ENCODE measurements at places on chromosomes 5 and 9.

DNA sequence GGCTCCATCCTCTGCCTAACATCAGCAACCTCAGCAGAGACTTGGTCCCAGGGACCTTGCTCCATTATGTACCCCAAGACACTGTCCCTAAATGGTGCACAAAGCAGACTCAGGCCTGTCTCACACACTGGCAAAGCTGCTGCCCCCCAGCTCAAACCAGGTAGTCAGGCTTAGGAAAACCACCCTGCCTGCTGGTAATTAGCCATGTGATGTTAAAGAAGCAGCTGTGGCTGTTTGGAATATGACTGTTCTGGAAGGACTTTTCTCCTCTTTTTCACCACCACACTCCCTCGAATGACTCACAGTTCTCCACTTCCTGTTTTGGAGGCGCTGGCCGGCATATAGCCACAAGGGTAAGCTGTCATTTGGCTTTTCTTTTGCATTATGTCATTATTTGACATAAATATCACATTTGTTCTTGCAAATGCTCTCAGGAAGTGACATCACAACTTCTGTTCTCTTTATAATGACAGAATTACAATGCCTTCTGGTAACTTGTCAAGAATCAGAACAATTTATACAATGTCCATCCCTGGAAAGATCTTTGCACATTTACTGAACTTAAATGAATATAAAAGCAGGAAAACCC, 113.9 kb downstream of the SUSD1 start:
- peak; percentile 16 for DNase-seq

GRCh38 chr5:173045474-173045873, 10.7 kb upstream of the CREBRF start:
- no peak for DNase-seq

DNA sequence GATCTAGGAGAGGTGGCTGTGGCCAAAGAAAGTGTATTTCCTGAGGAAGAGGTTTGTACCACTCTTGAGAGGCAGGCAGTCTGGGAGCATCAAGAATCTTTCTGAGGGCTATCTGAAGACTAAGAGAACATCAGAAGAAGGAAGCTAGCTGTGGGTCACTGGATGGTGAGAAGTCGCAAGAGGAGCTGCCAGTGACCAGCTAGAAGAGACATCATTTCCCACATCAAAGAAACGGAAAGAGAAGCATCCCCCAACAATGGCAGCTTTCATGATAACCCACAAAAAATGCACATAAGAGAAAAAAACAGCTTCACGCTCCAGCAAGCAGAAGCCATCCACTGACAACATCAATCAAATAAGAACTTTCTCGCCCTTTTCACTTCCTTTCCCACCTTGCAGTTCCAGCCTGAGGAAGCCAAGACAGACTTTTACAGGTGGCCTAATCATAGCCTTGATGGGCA, 25.0 kb upstream of the CEP78 start:
- peak; percentile 45 for DNase-seq

- no peak for DNase-seq
Measured at GRCh38 chr5:72815580-72816283, 729 bp upstream of the TNPO1 start.

- DNase-seq: no peak
Measured at GRCh38 chr9:20701060-20701459, 17.0 kb downstream of the FOCAD start.

DNA sequence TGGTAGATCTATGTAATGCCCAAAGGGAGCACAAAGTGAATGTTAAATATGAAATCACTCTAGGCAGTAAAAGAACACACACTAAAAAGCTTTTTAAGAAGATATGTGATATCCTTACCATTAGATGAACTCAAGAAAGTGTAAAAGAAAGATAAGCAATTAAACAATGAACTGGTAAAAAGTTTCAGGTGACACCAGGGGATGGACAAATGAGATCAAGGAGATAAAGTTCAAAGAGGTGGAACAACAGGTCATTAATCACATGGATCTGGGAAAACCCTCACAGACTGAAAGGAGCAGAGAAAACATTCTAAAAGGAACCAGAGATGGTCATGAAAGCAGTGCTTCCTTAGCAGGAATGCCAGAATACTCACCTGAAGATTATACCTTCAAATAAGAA, 40.7 kb downstream of the LHFPL2 start:
- no peak for DNase-seq

DNA sequence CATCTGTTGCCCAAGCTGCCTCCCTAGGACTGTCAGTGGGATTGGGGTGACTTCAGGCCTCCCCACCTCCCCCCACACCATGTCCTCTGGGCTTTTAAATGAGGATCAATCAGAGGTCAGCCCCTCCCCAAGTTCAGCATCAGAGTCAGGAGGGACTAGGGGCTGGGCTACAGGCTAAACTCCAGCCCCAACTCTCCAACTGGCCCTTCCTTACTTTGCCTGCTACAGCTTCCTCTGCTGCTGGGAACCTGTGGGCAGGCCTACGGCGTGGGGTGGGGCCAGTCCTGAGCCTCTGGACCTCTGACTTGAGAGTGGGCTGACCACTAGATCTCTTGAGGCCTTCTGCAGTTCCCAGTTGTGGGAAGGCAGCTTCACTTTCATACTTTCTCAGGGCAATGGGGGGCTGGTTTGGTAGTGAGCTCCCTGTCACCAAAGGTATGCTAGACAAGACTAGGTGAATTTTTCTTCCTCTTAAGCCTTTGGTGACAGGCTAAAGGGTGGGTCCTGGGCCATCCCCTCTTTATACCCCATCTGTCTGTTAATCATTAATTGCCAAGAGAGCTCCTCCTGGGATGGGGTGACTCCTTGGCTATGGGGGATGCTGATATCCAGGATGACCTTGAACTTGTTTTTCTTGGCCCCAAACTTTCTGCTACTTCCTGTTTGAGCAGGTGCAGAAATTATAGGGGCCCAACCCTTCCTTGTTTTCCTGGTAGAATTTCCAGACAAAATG, 10.8 kb upstream of the DAB2IP start:
- no peak for DNase-seq

- DNase-seq: no peak
Measured at GRCh38 chr5:181173027-181173419, 25.6 kb downstream of the OR2V2 start.

- peak; percentile 73 for DNase-seq
Measured at GRCh38 chr5:75053304-75054133, 1.2 kb upstream of the GCNT4 start.

GRCh38 chr9:34520096-34520495, 2.7 kb downstream of the ENHO start:
- no peak for DNase-seq

DNA sequence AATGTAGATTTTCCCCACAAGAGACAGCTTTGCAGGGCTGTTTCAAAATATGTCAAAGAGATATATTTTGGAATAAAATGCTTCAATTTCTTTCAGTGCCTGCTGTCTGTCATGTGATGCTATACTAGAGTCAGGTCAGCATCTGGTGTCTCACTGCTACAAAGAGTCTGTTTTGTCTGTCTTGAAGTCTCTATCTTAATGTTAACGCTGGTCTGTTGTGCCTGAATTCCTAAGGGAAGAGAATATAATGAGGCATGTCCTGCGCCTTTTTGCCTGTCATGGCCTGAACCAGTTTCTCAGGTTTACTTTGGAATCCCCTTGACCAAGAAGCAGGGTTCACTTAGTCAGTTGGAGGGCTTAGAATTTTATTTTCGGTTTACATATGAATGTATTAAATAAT, 176.4 kb downstream of the PDZD2 start:
- DNase-seq: no peak

DNA sequence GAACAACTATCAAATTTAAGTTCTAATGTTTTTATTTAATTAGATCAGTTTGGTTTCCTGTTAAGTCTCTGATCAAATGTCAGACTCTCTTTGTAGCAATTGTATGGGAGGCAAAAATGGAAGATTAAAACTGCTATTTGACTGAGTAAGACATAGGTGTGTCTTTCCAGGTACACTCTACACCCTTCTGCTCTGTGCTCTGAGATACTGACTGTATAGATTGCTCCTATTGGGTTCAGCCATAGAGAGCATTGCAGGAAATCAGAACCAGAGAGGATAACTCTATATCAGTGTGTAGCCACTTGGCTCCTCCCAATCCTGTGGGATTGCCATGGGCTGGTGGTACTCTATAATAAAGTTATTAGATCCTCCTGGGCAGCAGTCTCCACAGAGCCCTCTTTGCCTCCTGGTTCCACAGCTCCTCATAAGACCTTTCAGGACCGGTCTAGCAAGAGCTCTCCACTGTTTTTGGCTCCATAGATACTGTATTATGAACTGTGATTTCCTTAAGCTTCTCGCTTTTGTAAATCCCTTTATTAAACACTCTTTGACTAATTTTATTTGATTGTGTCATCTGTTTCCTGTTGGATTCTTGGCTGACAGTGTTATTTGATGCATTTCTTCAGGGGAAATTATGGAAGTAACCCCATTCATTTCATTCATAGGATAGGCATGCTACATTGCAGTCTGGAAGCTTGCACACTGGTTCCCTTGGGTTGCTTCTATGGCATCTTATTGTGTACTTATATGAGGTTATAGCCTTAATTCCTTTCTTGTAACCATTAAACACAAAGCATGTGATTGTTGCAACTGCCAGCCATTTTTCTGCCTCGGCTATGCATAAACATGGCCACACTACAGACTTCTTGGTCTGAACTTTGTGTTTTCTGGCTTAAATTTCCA, 115.6 kb downstream of the VCAN start:
- DNase-seq: no peak

DNA sequence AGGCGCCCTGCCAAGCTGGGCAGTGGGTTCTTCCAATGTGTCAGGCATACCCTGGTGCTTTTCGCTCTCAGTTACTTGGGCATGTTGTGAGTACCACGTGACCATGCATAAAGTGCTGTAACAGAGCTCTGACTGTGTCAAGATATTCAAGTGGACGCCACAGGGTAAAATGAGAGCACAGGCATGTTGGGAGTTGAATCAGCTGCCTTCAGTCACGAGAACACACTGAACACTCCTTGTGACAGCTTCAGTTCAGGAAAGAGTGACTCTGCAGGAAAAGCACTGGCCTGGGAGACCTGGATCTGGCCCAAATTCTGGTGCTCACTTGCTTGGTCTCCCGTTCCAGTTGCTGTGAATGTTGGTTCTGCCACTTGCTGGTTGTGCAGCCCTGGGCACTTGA, 5.1 kb downstream of the MLANA start:
- DNase-seq: no peak

DNA sequence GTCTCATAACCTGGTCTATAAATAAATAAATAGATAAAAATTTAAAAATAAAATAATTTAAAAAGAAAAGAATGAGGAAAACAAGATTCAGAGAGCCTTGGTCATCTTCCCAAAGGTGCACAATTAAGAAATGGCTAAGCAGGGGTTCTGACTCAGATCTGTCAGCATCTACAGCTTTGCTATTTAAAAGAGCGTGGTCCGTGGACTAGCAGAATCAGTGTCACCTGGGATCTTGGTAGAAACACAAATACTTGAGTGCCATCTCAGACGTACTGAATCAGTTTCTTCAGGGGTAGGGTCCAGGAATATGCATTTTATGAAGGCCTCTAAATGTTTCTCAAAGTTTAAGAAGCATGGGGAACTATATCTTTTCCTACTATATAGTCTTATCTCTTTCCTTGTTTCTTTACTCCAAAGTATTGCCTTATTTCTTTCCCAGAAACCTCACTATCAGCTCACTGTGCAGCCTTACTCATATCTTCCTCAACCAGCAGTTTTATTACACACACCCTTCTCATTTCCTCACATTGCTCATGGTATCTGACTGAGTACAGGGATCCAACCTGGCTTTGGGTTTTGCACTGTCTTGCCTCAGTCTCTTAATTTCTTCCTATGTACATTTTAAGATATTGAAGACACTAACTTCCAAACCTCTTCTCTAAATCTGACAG, 58.6 kb downstream of the TMC1 start:
- no peak for DNase-seq

DNA sequence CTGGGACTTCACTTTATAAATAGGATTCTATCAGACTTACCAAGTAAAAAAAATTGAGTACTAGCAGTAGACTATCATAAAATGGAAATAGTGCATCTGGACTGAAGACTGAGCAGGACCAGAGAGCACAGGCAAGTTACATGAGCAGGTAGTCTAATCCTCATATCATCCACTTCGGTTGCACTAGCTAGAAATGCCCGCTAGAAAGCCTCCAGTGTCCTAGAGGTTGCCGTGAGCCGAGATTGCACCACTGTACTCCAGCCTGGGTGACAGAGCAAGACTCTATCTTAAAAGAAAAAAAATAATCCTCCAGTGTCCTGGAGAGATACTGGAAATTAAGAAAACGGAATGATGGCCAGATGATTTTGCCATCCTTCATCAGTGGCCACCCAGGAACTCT, 20.0 kb downstream of the C5orf47 start:
- DNase-seq: no peak

GRCh38 chr9:764986-765385, 76.5 kb upstream of the DMRT1 start:
- DNase-seq: no peak

DNA sequence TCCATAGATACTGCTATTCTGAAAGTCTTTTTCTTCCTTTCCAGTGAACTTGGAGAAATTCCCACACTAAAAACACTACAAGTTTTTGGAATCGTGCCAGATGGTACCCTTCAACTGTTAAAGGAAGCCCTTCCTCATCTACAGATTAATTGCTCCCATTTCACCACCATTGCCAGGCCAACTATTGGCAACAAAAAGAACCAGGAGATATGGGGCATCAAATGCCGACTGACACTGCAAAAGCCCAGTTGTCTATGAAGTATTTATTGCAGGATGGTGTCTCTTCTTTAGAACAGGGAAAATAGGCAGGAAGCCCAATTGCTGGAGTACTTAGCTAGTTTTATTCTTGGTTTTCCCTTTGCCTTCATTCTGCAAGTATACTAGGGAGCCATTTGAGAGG, 29.9 kb downstream of the SKP2 start:
- no peak for DNase-seq

DNA sequence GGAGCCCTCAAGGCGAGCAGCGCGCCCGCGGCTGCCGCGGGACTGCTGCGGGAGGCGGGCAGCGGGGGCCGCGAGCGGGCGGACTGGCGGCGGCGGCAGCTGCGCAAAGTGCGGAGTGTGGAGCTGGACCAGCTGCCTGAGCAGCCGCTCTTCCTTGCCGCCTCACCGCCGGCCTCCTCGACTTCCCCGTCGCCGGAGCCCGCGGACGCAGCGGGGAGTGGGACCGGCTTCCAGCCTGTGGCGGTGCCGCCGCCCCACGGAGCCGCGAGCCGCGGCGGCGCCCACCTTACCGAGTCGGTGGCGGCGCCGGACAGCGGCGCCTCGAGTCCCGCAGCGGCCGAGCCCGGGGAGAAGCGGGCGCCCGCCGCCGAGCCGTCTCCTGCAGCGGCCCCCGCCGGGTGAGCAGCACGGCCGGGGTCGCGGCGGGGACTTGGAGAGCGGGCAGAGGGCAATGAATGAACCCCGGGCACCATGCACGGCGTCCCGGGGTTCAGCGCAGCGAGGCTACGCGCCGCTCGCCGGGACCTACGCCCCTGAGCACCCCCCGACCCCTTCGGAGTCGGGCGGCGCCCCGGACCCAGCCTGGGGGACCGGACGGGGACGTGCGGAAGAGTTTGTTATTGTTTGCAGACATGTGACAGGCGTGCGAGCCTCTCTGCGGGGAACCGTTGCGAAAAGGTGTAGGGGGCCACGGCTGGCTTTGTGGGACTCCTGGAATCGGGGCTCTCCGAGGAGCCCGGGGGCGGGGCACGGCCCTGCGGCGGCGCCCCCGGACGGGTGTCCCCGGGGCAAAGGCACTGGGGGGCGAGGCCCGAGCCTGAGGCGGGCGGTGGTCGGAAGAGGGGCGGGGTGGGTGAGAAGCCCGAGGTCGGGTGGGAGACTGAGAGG, 553 bp downstream of the MAP3K1 start:
- peak; percentile 70 for DNase-seq

GRCh38 chr5:81749192-81749560, 1.7 kb downstream of the SSBP2 start:
- no peak for DNase-seq

GRCh38 chr5:62306896-62307689, 1.1 kb downstream of the KIF2A start:
- DNase-seq: peak; percentile 66

All from CD4-positive, alpha-beta memory T cell (primary cell).